Activated CD8-positive, alpha-beta memory T cell treated with anti-CD3 and anti-CD28 coated beads, Interleukin-2, amount 50 U/mL, for 4 hours (primary cell): ENCODE measurements at places on chromosomes 5 and 9.

DNA sequence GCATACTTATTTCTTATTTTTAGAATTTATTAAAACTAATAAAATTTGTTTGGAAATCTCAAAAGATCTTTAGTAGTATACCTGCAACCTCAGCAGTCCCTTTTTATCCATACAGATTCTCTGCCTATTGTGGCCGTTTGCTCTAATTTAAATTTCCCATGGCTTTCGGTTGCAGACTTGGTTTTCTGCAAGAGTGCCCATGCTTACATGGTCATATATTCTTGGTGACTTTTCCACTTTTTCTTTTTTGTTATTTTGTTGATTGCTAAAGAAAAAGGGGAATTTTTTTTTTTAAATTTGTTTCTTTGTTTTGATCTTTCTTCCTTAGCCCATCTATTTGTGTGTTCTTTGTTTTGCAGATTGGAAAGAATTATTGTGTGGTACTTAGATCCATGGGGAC is 20.6 kb downstream of the ZCCHC7 start:
- no peak for DNase-seq

DNA sequence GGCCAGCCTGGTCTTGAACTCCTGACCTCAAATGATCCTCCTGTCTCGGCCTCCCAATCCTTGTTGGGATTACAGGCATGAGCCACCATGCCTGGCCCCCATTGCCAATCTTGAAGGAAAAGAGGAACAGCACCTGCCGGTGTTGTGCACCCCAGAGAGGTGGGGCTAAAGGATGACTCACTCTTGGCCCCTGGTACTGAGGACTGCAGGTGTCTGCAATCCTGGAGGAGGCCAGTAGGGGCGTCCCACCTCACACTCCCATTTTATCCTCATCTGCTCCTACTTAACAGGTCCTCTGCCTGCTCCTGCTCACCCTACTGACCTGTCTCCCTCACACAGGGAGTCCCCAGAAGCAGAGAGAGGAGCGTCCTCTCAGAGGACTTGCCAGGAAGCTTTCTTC is 390.4 kb downstream of the ARHGEF28 start:
- no peak for DNase-seq

DNA sequence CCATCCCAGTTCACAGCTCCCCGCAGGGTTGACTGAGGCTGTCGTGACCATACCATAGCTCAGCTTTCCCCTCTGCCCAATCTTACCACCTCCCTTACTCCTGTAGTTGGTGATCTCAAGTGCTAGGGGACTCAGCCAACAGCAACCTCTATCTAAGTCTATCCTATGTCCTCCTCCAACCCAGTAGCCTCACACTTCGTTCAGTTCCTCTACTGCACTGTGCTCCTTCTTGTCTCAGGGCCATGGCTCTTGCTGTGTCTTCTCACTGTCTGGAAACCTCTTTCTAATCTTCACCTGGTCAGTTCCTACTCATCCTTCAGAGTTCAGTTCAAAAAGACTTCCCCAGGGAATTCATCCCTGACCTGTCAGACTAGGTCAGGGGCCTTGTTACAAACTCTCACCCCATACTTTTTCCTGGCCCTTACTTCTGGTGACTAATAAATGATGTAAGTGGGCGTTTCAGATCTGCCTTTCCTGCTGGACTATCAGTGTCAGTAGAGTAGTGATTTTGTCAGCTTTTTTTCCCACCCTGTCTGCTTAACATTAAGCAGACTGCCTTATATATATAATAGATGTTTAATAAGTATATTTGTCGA is 53.6 kb upstream of the NR3C1 start:
- no peak for DNase-seq

DNA sequence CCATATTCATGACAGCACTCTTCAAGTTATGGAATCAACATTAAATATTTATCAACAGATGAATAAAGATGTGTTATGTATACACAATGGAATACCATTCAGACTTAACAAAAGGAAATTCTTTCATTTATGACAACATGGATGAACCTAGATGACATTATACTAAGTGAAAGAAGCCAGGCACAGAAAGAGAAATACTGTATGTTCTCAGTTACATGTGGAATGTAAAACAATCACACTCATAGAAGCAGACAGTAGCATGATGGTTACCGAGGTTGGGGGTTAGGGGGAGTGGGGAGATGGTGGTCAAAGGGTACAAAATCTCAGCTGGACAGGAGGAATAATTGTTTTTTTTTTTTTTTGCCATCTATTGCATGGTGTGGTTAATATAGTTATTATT is 431.9 kb downstream of the DMAC1 start:
- DNase-seq = no peak

- DNase-seq = no peak
These were observed 727 bp upstream of the GLIPR2 start for GRCh38 chr9:36135741-36136271.

DNA sequence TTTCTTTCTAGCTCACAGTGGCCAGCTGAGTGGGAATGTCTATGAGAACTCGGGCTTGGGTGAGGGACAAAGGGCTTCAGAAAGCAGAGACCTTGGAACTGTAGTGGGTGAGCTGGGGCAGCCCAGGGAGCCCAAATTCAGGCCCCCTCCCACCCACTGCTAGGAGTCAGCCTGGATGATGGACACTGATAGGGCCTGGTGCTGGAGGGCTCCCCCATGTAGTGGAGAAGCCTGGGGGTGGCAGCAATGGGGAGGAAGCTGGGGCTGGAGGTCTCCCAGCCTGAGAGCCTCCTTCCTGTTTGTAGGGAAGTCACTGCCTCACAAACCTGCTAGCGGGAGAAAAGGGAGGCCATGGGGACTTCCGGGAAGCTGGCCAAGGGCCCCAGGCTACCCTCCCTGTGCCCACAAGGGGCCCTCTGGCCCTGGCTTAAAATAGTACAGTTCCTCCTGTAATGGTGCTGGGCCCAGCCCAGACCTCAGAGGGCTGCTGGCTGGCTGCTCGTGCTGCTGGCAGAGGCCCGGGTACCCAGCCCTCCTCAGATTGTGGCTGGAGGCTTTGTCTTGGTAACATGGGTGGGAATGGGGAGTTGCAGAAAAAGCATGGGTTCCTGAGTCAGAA is 6.3 kb upstream of the NR5A1 start:
- DNase-seq = no peak

DNA sequence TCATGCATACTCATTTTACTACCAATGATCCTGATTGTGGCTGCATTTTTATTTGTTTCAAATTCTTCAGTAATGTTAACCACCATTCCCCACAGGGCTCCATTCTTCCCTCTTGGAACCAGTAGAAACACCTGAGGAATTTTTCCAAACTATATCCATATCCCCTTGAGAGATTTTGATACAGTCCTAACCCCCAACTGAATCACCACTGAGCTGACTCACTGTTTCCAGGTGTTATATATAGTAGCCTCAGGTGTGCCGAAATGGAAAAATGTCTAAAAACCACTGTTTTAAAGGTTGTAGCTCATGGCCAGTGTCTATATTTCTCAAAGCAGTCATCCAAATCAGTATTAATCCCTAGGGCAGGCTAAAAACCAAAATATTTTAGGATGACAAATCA is 85.2 kb downstream of the MRPS27 start:
- no peak for DNase-seq

DNA sequence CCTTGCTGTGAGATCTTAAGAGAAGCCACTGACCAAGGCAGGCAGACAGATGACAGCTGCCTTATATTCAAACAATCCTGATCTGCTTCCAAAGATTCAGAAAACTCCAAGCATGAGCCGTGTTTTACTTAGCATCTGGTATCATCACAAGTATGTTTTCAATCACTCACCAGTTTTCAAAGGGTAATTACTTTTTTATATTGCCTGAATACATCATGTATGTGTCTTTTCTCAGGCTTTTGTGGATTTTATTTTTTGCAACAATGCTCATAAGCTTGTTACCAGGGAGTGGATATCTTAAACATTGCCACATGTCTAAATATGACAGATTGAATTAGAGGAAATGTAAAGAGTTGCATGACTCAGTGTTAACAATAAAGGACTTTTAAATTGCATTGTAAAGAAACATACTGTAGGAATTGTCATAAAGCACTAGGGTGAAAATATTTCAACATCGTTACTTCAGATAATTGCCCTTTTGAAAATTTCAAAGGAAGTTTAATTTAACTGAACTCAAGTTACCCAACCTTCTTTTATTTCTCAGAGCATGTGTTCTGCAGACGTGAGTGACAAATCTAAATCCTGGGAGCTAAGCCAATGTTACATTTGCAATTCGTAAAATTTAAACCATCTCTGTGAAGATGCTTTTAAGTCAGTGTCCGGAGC is 326.1 kb downstream of the PLK2 start:
- no peak for DNase-seq

DNA sequence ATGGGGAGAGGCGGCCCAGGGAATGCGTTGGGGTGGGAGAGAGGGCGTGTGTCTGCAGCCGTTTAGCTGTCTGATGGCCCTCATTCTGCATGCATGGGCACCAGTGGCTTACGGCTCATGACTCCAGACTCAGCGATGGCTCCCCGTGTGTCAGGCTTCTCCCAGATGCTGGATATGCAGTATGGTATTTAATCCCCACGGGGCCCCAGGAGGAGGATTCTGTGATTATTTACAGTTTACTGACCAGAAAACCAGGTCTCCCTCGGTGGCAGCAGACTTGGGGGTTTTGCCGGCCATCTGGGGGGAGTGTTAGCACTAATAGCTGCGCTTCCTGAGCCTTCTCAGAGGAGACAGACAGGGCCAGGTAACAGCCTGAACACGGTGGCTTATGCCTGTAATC is 4.3 kb downstream of the PRDM12 start:
- no peak for DNase-seq

- no peak for DNase-seq
These were observed 11.9 kb downstream of the GTF3C5 start for GRCh38 chr9:133042676-133043075.

GRCh38 chr9:136283291-136284235 is 20.3 kb downstream of the CCDC187 start:
- peak; percentile 73 for DNase-seq

- no peak for DNase-seq
These were observed 44.4 kb downstream of the FEM1C start for GRCh38 chr5:115500225-115500624.

DNA sequence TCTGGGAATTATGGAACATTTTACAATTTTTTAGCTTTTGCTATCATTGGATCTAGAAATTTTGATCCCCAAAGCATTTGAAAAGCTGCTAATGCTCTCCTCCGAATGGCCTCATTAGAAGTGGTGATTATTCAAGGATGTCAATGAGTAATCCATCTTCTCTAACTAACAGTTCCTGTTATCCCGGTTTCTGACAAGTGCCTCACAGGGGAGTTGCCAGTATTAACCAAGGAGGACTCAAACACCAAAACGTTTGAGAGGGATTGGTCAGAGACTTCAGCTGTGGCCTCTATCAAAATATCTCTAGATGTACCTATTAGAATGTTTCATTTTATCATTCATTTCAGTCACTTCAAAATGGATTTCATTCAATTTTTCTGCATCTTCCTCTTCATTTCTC is 208.3 kb upstream of the ITGA1 start:
- DNase-seq = no peak

- no peak for DNase-seq
These were observed 50.9 kb upstream of the C5orf58 start for GRCh38 chr5:170181902-170182301.

DNA sequence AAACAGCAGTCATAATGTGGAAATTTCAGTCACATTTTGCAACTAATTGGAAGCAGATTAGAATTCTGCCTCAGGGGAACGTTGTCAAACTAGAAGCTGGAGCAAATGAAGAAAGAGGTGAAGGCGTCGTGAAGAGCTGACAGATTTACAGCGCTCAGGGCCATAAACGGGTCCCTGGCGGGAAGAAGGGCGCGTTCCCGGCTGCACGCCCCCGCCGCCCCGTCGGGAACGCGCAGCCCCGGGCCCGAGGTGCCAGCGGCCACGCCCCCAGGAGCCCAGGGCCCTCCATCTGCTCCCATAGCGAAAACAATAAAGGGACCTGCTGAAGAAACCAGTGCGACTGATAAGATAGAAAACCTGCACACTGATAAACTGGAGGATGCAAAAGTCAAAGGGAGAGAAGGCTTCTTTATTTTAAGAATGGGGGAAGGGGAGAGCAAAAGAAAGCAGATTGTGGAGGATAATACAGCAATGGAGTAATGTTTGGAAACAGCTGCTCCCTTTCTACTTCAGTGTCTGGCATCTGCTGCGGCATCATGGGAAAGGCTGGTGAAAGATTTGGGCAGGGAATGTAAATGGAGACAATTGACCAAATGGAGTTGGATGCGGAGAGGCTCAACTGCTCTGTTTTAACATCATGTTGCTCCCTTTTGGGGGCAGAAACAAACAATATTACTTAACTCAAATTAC is 11.1 kb downstream of the ZNF608 start:
- no peak for DNase-seq

DNA sequence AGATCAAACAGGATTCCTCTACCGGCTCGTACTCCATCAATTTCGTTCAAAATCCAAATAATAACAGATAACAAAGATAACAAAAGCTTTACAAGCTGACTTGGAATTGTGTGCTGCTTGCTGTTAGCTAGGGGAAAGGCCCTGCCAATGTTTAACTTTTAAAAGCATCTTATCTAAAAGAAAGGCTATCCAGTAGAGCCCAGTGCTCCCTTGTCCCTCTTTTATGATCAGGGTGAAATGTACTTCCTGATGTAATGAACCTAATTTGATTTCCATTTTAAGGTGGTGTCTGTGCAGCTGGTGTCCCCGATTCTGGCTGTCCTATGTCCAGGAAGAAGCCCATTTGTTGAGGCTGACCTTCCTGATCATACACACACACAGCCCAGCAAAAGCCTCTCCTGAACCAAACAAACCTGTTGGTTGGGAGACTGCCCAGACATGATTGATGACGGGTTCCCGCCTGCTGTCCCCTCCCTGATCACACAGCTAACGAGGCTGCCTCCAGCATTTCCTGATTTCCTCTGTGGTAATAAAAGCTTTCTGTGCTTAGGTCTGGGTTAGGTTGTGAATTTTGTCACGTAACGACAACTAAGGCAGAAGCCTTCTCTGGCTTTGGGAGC is 54.1 kb downstream of the PWWP2A start:
- DNase-seq = no peak

- no peak for DNase-seq
These were observed 263.9 kb downstream of the CHSY3 start for GRCh38 chr5:130168211-130168610.

DNA sequence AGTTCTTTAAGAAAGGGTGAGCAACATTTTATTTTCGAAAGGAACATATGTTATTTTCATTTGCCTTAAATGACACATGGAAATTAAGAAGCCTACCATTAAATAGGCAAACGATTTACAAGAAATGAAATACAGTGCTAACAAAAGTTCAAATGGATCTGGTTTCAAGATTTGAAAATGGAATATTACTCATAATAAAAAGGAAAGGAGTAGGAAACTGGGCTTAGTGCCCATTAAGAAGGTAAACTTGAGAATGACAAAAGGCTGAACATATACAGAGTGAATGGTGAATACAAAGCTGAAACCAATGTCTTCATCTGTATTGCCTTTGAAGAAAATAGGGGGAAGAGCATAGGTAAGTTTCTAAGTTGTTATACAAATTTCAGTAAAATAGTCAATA is 974.2 kb upstream of the C9orf72 start:
- DNase-seq = no peak
